ENCODE measurements at places on chromosomes 6 and 20.

GRCh38 chr20:58981628-58982364, 740 bp downstream of the NELFCD start:
- no peak for DNase-seq

DNA sequence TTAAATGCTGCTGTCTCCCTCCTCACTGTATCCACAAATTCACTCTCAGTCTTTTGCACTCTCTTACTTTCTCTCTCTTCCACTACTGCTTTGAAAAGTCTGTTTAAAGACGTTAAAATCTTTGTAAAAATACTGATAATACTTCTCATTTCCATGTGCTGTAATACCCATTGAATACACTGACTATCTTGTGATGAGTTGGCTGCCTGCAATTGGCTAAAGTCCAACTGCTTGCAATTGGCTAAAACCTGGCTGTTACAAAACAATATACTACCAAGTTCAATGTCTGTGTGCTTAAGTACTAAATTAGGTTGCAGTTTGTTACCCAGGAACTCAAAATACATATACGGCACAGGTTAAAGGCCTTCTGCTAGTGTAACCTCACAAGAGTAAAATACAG, 264.8 kb downstream of the THBS2 start:
- no peak for DNase-seq

- no peak for DNase-seq
Observed at GRCh38 chr6:24766680-24767462, 7.9 kb upstream of the GMNN start.

DNA sequence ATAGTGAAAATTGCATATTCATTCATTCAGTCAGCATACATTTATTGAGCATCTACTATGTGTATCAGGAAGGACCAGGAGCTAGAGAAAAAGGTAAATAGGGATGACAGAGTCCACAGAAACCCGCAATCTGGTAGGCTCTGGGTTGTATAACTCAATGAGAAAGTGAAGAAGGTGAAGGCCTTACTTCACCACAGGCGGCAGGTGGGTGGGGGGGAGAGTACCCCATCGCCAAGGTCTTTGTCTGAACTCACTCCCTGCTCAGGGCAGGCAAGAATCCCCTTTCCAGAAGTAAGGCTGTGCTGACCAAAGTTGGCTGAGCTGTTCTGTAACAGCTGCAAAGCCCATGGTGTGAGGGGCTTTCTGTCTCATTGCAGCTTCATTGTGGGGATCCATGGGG, 81.3 kb downstream of the CDH26 start:
- DNase-seq: no peak

- no peak for DNase-seq
Observed at GRCh38 chr6:55853008-55854001, 22.1 kb downstream of the BMP5 start.

DNA sequence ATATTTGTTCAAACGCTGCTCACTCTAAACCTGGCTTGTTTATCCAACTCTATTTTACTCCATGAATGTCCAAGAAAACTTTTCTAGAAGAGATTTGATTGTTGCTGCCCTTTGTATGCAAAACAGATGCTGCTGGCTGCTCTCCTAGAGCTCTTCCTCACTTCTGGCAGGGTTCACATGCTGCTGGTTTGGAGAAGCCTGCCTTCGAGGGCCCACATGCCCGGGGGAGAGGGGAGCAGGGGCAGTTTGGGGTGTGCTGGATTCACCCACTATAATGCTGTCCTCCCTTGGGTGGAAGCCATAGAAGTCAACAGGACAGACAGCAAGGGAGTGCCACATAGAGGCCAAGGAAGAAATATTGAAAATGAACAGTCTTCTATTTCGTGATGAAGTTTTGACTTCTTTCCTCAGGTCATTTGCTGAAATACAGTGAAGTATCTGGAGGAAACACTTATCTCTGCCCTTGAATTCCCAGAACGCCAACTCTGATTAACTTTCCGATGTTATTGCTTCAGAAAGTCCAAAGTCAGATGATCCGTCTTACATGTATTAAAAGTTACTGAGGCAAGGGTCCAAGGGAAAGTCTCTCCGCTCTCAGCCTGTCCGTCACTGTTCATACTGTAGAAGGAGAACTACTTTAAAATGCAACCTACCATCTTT, 32.4 kb downstream of the LY86 start:
- no peak for DNase-seq

DNA sequence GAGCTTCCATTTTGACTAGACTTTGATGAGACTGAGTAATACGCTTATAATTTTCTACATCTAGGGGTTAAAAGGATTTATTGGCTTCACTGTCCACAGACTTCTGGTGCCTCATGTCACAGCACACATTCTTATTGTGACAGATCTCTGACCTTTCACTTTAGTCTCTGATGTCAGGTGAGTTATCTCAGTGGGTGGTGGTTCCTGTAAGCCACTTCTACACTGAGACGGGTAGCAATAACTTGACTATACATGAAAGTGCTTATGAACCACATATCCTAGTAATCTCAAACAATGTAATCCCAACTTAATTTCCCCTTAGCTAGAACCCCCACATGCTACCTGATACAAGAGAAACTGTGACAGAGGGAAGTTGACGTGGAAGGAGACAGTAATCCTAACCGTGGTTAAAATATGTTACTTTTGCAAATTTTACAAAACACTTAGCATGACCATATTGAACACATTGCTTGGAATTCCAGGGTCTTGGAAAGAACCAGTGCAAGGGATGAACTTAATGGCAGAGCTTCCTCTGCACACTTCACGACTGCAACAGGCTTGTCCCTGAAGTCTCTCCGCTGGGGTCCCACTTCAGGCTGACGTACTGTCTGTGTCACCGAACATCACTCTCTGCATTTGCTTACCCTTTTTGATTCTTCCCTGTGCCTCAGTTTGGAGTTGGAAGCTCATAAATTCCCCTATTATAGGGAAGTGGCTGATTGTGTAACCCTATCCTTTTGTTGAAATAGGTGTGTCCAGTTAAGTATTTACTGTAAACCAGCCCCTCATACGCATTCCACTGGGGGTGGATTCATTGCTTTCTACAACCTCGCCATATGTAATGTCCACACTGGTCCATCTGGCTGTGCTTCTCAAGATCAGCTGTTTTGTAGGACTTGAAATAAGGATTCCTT, 6.4 kb upstream of the TRIM40 start:
- no peak for DNase-seq

- DNase-seq: peak; percentile 84
Observed at GRCh38 chr6:30719791-30720737, at the start of gene TUBB. Gene TUBB, plus strand, starts transcription at chr6:30720352. Its CDS starts 155 bp downstream, at chr6:30720507.

GRCh38 chr6:6346427-6347023, 26.1 kb upstream of the F13A1 start:
- DNase-seq: no peak

DNA sequence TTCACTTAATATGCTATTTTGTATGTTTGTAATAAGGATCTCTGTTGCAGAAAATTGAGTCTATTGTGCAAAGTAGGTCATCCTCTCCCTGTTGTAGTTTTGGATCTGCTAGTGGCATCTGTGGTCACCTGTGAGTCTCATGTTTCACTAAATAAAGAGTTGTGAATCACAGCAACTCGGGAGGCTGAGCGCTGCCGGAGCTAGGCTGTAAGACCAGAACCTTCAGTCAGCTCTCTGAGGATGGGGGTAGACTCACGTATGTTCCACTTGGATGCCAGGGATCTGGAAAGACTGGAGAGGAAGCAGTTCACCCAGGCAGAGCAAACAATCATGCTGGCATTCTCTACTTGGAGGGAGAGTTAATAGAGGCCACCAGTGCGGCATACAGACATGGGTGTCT, 187.3 kb upstream of the FOXA2 start:
- DNase-seq: no peak

GRCh38 chr20:25125636-25126035, 43.7 kb upstream of the VSX1 start:
- DNase-seq: no peak

- DNase-seq: no peak
Observed at GRCh38 chr20:37690626-37691369, 3.0 kb upstream of the CTNNBL1 start.

- DNase-seq: no peak
Observed at GRCh38 chr6:43793875-43794242, 23.8 kb downstream of the VEGFA start.

GRCh38 chr20:50572938-50573777, 63.0 kb downstream of the PTPN1 start:
- DNase-seq: no peak

DNA sequence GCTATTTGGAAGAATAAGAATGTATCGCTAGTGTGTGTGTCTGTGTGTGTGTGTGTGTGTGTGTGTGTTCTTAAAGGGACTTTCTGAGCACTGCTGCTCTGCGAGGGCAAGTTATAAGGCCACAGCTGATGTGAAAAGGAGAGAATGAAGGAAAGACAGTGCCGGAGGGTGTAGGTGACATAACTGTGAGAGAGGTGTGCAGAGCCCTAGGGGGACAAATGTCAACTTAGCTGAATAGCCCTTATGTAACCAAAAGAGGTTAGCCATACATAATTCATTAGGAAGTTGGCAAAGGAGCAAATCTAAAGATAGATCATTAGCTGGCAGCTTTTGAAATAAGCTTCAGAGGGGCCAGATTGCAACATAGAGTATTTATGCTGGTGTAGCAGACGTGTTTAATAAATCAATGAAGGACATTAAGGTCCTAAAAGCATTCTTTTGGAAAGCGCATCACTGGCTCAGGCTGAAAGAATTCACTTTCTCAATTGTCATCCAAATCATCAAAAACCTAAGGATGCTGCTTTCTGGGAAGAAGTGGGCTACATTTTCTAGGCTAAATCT, 81.0 kb downstream of the NDUFAF5 start:
- DNase-seq: no peak

DNA sequence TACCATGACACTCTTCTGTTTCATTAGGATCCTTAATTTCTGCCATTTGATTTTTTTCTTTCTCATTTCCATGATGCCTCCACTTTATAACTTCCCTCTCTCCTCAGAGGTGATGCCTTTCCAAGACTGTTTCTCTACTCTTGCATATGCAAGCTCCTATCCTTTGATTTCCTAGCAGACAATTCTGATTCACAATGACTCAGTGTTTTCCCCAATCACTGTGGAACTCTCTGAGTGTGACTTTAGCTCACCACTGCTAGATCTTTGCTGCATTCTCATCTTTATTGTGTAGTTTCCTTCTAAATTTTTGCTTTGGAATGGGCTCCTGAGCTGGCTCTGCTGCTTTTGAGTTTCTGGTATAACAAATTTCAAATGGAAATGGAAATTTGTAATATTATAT, 184.9 kb downstream of the TINAG start:
- no peak for DNase-seq

GRCh38 chr20:58308680-58309527, 611 bp upstream of the RAB22A start:
- DNase-seq: peak; percentile 39

- DNase-seq: no peak
Observed at GRCh38 chr6:132017942-132018341, 66.8 kb upstream of the CCN2 start.

Measured in stimulated activated CD4-positive, alpha-beta T cell treated with anti-CD3 and anti-CD28 coated beads, TNF-alpha, amount 100 ng/mL, for 4 hours (primary cell).